ENCODE measurements at places on chromosomes 11 and 22.
A peak's percentile ranks its signal among the peaks of the same experiment; 100 is the strongest.

- no peak for DNase-seq
Measured at GRCh38 chr11:19508165-19508564, 204.5 kb upstream of the NAV2 start.

- DNase-seq: no peak
Measured at GRCh38 chr22:49253656-49254055, 574.0 kb downstream of the BRD1 start.

- no peak for DNase-seq
Measured at GRCh38 chr11:110298301-110298765, 1.9 kb upstream of the RDX start.

DNA sequence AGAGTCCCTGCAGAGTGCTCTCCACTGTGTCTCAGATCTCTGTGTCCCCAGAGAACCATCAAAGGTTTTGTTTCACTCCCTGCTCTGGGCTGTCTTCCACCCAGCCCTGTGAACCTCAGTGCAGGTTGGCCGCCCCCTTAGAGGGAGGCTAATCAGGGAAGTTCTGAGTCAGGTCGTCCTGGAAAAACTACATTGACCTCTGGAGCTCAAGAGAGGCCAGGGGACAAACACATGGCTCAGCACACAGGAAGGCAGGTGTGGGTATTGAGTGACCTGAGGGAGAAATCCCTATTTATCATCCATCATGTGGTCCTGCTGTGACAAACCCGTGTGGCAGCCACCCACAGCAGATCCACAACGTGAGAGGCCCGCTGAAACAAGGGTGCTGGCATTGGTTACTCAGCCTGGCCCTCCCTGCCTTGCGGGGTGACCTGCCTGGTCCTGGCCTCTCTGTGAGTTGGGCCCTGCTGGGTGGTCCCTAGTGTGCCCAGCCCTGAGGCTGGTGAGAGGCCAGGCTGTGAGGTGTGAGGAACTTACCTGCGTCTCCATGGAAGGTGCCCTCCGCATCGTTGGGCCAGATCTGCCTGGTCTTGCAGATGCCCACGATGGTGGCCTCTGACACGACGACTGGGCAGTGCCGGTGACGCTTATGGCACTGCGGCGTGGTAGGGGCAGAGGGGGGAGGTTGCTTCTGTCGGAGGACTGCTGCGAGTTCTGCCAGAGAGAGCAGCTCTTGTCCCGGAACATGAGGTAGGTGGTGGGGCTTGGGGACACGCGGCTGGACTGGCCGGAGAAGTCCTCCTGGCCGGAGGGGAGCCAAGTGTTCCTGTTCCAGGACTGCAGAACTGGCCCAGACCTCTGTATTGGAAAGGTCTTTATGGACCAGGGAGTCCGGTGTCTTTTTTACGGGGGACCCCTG, 669 bp upstream of the BCR start:
- DNase-seq: no peak

DNA sequence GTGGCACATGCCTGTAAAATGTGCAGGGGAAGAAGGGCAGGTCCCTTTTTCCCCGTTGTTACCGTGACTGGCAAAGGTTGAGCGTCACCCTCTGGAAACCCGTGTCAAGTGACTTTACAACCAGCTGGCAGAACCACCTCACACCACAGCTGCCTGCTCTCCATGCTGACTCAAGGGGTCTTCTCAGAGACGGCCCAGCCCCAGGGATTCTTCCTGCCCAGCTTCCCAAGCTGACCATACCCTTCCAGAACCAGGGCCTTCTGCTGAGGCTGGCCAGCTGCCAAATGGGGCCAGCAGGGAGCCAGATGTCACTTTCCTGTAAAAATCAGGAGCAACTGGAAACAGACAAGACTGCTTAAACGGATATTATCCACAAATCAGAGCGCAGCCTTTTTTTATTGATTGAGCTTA, 6.3 kb downstream of the PC start:
- DNase-seq: no peak

- peak; percentile 93 for DNase-seq
Measured at GRCh38 chr11:114197799-114198500, 98.2 kb upstream of the NNMT start.

DNA sequence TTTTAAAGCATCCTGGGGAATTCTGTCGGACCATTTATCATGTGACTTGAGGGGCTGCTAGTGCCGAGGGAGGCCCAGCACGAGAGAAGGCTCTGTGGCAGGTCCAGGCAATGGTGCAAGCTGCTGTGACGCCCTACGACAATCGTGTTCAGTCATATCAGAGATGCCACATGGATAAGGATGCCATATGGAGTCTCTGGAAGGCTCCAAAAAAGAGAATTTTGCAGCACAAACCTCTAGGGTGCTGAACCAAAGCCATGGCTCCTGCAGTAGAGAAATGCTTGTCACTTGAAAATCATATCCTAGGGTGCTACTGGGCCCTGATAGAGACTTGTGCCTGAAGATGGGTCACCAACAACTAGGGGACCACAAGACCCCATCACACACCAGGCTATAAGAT, 6.7 kb upstream of the CD6 start:
- no peak for DNase-seq

- DNase-seq: peak; percentile 50
Measured at GRCh38 chr11:76074148-76075095, 131.9 kb downstream of the WNT11 start.

- no peak for DNase-seq
Measured at GRCh38 chr11:69416143-69416515, 65.3 kb upstream of the LINC01488 start.

GRCh38 chr11:45347348-45348082, 61.4 kb upstream of the SYT13 start:
- DNase-seq: no peak

GRCh38 chr22:24232725-24233124, 12.2 kb downstream of the GGT5 start:
- no peak for DNase-seq

- DNase-seq: no peak
Measured at GRCh38 chr11:106133529-106133928, 56.1 kb downstream of the AASDHPPT start.
